ENCODE measurements at places on chromosomes 7 and 10.

DNA sequence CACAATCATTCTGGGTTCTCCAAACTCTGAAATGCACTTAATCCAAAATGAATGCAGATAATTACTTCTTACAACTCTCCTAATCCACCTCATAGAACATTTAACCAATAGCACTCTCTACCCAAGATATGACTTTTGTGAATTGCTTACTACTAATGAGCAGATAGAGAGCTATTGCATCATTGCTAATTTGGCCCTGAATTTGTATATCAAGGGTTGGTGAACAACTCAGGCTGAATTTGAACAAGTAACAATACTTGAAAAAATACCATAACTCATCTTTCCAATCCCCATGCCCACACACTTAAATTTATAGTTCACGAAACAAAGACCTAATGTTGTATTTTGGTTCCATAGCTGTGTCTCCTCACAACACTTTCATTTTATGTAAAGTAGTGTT, 246.0 kb downstream of the TSPAN12 start:
- DNase-seq, result no peak

GRCh38 chr10:69869291-69869961, 67.7 kb downstream of the COL13A1 start:
- DNase-seq, result peak; percentile 27

DNA sequence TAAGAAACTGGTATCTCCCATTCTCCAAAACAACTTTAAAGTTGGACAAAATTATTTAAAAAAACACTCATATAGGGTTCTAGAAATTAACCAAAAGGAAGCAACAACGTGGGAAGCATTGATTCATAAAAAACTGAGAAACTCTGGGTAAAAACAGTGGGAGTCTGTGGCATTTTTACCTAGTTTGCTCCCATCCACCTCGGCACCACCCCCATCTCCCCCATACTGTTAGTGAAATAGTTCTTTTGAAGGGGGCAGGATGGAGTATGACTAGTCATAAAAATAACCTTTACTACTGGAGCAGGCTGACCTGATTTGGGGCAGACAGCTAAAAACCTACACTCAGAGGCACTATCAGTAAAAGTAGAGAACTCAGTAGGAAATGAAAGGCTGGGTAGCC, 123.2 kb downstream of the AVL9 start:
- DNase-seq, result no peak

GRCh38 chr7:101138213-101138870, 11.4 kb downstream of the SERPINE1 start:
- no peak for DNase-seq

- DNase-seq, result no peak
Measured at GRCh38 chr7:110881721-110882120, 209.2 kb upstream of the LRRN3 start.

DNA sequence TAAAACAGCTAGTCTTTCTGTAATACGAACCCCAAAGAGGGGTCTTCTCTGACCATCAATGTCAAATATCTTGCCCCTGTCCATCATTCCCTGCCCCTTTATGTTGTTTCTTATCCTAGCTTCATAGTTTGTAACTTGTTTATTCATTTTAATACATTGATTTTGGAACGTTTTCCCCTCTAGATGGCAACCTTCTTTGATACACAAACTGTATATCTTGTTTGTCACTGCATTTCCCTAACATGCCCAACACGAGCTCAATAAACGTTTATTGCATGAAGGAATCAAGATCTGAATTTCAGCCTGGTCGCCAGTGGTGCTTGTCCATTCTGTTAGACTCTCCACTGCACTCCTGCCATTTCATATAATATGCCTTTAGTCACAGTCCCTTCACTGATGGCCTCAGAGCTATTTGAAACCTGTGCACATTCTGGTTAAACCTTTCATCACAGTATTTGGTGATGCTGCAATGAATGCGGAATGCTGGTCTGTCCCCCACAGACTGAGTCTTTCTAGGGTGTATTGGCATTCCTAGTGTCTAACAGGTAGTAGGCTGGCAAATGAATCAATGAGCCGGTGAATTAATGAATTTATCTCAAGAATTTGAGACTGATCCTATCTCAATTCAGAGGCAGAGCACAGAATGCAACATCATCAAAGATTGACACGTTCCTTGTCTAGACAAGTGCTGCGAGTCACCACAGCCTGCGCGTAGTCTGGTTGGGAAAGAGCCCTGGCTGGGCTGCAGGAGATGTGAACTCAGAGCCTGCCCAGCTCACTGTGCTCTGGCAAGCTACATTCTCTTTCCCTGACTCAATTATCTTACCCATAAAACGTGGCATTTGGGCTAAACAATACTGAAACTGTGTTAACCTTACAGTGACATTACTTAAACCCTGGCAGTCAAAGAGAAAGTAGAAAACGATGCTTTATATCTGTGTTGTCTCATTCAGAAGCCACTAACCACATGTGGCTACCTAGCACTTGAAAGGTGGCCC, 55.2 kb upstream of the FRMD4A start:
- DNase-seq, result peak; percentile 14

GRCh38 chr10:21525367-21526187, at the start of gene SKIDA1:
Gene SKIDA1 (minus strand): TSS chr10:21525682. CDS start chr10:21517822, 7,860 bp downstream.
- DNase-seq, result no peak

Data from LNCaP clone FGC (cell line).